ENCODE measurements at places on chromosomes 1 and 21. TPM values are rescaled to one million over a fixed set of nuclear protein-coding genes. Genes with fewer than 3 reads are reported as not detected.

Gene KRTAP19-3
- not detected for total RNA-seq

Gene SPRR1A
- not detected for total RNA-seq

Gene NPR1
- total RNA-seq = 45.2 TPM

Gene SYCP1
- total RNA-seq = not detected

Gene IGSF9
- 3.0 TPM for total RNA-seq

Gene MCOLN2
- 2.8 TPM for total RNA-seq

Gene SLC9C2
- 0.35 TPM for total RNA-seq

Gene CENPF
- total RNA-seq = 3.4 TPM

- peak overlapping the region; percentile 95 for H3K4me3 ChIP-seq
- H3K4me1 ChIP-seq = peaks cover 32% of the 10 kb centered on the region
- peaks cover 59% of the 10 kb centered on the region for H3K36me3 ChIP-seq
- no peaks in the 10 kb centered on the region for H3K27me3 ChIP-seq
- H3K27ac ChIP-seq = peak overlapping the region; percentile 9
Measured at GRCh38 chr1:244860914-244861610, 3.3 kb downstream of the HNRNPU start.

GRCh38 chr1:18722270-18722669 lies 91.6 kb downstream of the PAX7 start:
- DNase-seq = no peak
- H3K4me3 ChIP-seq = no peak overlapping the region
- no peaks in the 10 kb centered on the region for H3K4me1 ChIP-seq

GRCh38 chr1:88888750-88889149 lies 2.6 kb downstream of the GTF2B start:
- no peak overlapping the region for H3K4me3 ChIP-seq
- peaks cover 41% of the 10 kb centered on the region for H3K4me1 ChIP-seq
- DNase-seq = no peak
- H3K27ac ChIP-seq = no peak overlapping the region
- peaks cover 36% of the 10 kb centered on the region for H3K36me3 ChIP-seq
- no peaks in the 10 kb centered on the region for H3K27me3 ChIP-seq

DNA sequence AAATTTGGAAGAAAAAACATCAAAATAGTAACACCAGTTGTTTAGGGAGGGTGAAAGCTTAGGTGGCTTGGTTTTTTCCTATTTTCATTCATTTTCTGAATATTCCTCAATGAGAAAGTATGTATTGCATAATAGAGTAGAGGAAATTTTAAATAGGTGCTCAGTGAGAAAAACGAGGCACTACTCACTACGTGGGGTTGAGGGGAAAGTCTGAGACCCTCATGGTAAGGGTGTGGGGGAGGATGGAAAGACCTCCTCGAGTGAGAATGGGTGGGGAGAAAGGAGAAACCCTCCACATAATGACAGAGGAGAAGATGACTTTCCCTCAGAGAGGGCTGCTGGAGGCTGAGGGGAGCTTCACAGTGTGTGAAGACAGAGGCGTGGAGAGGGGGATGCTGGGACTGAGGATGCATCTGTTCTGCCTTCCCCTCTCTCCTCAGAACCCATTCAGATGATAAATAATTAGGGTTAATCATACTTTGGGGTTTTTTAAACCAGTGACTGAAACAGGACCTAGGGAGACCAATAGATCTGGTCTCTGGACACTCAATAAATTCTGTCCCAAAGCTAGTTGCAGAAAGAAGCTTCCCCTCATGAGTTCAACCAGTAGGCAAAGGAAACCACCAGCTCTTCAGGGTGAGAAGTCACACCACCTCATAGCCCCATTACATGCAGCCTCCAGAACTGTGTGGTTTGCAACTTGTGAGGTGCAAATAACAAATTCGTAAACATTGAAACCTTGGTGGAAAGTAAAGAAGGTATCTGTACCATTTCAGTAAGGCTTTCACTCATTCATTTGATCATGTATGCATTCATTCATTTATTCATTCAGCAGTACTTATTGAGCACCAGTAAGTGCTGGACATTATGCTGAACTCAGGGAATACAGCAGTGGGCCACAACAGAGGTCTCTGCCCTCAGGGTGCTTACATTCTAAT lies 17.1 kb downstream of the SLAMF7 start:
- H3K4me3 ChIP-seq = no peak overlapping the region
- no peaks in the 10 kb centered on the region for H3K27me3 ChIP-seq
- no peaks in the 10 kb centered on the region for H3K4me1 ChIP-seq
- H3K36me3 ChIP-seq = peaks cover 5% of the 10 kb centered on the region
- DNase-seq = no peak

DNA sequence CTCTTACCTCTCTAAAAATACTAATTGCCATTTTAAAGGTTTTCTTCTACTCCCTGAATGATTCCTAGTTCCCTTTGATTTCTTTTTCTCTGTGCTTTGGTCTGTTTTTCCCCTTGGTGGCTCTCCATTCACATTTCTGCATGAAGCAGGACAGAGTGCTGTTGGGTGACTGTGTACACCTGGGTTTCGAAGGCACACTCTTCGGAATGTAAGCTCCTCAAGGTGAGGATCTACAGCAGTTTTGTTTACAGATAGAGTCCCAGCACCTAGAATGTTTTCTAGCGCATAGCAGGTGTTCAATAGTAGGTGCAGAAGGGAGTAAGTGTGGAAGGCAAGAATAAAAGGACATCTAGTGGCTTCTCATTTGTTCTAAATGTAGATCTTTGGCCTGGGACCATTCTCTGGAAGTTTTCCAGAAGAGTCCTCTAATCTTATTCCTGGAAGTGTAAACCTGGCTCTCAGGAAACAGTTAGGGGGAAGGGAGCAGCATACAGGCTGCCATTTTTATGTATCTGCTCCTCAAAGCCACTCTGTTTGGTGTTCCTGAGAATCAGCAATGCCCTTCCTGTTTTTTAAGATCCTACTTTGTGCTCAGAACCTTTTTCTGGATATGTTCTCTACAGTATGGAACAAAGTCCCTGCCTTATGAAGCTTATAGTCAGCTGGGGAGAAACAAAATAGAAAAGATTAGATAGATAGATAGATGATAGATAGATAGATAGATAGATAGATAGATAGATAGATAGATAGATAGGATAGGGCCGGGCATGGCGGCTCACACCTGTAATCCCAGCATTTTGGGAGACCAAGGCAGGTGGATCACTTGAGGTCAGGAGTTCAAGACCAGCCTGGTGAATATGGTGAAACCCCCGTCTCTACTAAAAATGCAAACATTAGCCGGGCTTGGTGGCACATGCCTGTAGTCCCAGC lies 22.8 kb upstream of the EFNA1 start:
- no peak overlapping the region for H3K4me3 ChIP-seq
- no peaks in the 10 kb centered on the region for H3K36me3 ChIP-seq
- H3K27me3 ChIP-seq = no peaks in the 10 kb centered on the region
- DNase-seq = no peak

- no peak overlapping the region for H3K4me3 ChIP-seq
- H3K27me3 ChIP-seq = no peaks in the 10 kb centered on the region
- peaks cover 2% of the 10 kb centered on the region for H3K4me1 ChIP-seq
- no peaks in the 10 kb centered on the region for H3K36me3 ChIP-seq
Measured at GRCh38 chr1:60636946-60637345, 445.4 kb upstream of the NFIA start.

DNA sequence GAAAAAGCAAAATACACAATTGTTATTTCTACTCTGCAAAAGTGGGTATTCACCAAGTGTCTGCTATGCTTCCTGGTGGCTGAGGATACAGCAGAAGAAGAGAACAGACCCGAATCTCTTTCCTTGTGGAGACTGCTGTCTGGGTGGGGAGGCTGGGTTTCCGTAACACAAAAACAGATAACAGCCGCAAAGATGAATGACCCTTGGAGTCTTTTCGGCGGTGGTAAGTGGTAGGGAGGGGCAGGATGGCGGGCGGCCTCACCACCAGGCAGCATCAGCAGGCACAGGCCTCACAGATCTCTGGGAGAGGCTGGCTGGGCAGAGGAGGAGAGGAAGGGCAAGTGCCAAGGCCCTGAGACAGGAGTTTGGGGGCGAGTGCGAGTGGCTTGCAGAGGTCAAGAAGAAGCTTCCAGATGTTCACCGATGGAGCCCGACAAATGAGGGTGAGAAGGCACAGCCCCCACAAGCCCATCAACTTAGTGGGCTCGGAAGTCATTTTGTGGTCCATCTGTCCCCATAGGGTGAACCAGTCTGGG lies 164.2 kb downstream of the RHOU start:
- H3K36me3 ChIP-seq = no peaks in the 10 kb centered on the region
- H3K27ac ChIP-seq = no peak overlapping the region
- no peak overlapping the region for H3K4me3 ChIP-seq
- H3K27me3 ChIP-seq = no peaks in the 10 kb centered on the region
- no peak for DNase-seq
- peaks cover 23% of the 10 kb centered on the region for H3K4me1 ChIP-seq

GRCh38 chr1:154867841-154868605 lies 2.1 kb downstream of the KCNN3 start:
- no peak overlapping the region for H3K4me3 ChIP-seq
- H3K27ac ChIP-seq = no peak overlapping the region
- no peak for DNase-seq
- H3K36me3 ChIP-seq = no peaks in the 10 kb centered on the region
- H3K27me3 ChIP-seq = peaks cover 6% of the 10 kb centered on the region

DNA sequence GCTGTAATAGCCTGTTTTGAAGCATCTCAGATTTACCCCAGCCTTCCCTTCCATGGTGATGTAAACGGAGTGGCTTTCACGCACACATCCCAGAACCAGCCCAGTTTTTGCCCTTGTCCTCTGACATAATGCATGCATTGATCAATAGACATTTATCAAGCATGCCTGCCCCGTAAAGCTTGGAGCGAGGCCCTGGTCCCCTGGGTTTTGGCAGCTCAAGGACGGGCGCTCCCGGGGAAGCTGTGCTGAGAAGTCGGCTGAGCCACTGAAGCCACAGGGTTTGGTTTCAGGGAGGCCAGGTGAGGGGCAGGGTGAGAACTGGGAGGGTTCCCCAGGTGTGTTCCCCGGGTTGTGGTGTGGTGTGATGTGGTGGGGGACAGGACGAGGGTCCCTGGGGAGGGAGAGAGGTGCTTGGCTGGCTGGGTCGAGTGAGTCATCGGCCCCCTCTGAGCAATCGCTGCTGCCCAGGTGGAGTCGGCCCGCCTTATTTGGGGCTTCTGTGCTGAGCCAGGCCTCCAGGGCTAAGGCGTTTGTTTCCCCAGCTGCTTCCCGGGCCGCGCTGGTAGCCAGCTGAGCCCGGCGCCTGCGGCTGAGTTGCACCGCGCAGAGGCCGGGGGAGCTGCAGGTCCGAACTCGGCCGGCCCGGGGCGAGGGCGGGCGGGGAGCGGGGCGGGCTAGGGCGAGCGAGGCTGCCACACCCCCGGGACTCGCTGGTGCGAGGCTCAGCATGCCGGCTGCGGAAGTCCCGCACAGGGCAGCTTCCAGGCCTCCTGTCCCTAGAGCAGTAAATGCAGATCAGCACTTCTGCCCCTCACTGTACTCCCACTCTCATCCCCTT lies 23.6 kb downstream of the ATP2B4 start:
- H3K27me3 ChIP-seq = no peaks in the 10 kb centered on the region
- peak overlapping the region; percentile 15 for H3K4me3 ChIP-seq
- peak overlapping the region; percentile 30 for H3K27ac ChIP-seq
- peaks cover 7% of the 10 kb centered on the region for H3K36me3 ChIP-seq
- no peak for DNase-seq
- peaks cover 29% of the 10 kb centered on the region for H3K4me1 ChIP-seq

- no peak overlapping the region for H3K27ac ChIP-seq
- no peaks in the 10 kb centered on the region for H3K4me1 ChIP-seq
- H3K27me3 ChIP-seq = no peaks in the 10 kb centered on the region
- DNase-seq = no peak
- no peaks in the 10 kb centered on the region for H3K36me3 ChIP-seq
- H3K4me3 ChIP-seq = no peak overlapping the region
Measured at GRCh38 chr1:61007534-61008364, 74.6 kb upstream of the NFIA start.

GRCh38 chr1:11053758-11054137 lies 6.1 kb downstream of the SRM start:
- peaks cover 19% of the 10 kb centered on the region for H3K4me1 ChIP-seq
- no peak overlapping the region for H3K27ac ChIP-seq
- no peak for DNase-seq
- H3K4me3 ChIP-seq = no peak overlapping the region

GRCh38 chr1:234544087-234544579 lies 65.2 kb upstream of the TARBP1 start:
- no peaks in the 10 kb centered on the region for H3K4me1 ChIP-seq
- H3K4me3 ChIP-seq = no peak overlapping the region
- H3K27ac ChIP-seq = peak overlapping the region; percentile 10
- peak; percentile 85 for DNase-seq
- no peaks in the 10 kb centered on the region for H3K27me3 ChIP-seq

DNA sequence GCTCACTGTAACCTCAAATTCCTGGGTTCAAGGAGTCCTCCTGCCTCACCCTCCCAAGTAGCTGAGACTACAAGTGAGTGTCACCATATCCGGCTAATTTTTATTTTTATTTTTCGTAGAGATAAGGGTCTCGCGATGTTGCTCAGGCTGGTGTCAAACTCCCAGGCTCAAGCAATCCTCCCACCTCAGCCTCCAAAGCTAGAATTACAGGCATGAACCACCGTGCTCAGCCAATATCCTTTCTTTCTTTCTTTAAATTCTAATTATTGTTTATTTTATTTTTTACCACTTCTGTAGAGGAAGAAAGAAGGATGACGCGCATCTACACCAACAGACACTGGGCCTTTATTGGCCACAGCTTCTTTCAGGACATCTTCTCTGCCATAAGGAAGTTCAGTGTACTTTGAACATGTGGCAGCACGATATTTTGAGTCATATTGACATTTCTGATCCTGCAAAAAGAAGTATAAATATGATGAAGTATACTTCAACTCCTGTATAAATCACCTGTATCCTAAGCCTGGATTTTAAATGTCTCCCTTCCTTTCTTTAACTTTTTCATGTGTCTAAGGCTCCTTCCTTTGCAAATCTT lies 15.8 kb downstream of the CTSS start:
- no peak overlapping the region for H3K4me3 ChIP-seq
- peaks cover 98% of the 10 kb centered on the region for H3K36me3 ChIP-seq
- no peaks in the 10 kb centered on the region for H3K4me1 ChIP-seq
- no peak overlapping the region for H3K27ac ChIP-seq
- DNase-seq = no peak

DNA sequence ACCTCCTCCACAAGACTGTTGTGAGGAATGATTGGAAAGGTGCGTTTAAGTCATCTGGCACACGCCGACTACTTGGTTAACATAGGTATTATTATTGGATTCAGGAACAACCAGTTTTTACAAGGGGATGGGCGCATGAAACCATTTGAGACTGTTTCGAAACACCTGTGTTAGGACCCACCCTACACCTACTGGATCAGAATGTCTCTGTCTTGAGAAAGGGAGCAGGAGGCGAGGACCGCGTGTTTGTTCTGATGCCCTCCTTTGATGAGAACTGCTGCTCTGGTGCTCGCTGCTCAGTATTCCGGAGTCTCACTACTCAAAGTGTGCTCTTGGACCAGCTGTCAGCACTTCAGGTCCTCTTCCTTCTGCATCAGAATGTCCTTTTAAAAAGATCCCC lies 7.3 kb downstream of the H6PD start:
- H3K4me3 ChIP-seq = no peak overlapping the region
- H3K27me3 ChIP-seq = no peaks in the 10 kb centered on the region
- peaks cover 19% of the 10 kb centered on the region for H3K36me3 ChIP-seq
- peaks cover 24% of the 10 kb centered on the region for H3K4me1 ChIP-seq
- no peak for DNase-seq
- no peak overlapping the region for H3K27ac ChIP-seq

DNA sequence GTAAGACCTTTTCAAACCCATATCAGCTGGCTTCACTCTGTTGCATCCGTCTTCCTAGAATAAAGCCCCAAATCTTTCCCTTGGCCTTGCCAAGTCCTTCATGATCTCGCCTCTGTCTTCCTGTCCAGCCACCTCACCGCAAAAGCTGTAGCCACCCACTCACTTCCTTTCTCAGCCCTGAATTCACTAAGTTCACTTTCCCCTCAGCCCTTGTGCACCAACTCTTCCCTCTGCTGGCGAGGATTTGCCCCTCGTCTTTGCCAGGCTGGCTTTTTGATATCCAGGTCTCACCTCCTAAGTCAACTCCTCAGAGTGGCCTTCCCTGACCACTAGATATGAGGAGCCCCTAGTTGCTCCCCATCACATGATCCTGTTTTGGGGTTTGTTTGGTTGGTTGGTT lies 3.9 kb upstream of the COL16A1 start:
- no peak for DNase-seq
- H3K4me3 ChIP-seq = no peak overlapping the region
- H3K36me3 ChIP-seq = no peaks in the 10 kb centered on the region
